ENCODE measurements at places on chromosomes 5 and 9. TPM values are rescaled to one million over a fixed set of nuclear protein-coding genes. Genes with fewer than 3 reads are reported as not detected.

The LHX3 gene
- not detected for total RNA-seq

The HTR1A gene
- total RNA-seq, result not detected

The MORN5 gene
- not detected for total RNA-seq

The FST gene
- 6.0 TPM for total RNA-seq

The RLN2 gene
- 2.3 TPM for total RNA-seq

The ANGPTL2 gene
- total RNA-seq, result 43.2 TPM

The SLC46A2 gene
- not detected for total RNA-seq

The PTGR1 gene
- total RNA-seq, result 43.9 TPM

The OGN gene
- 6.9 TPM for total RNA-seq

The FSTL4 gene
- 4.5 TPM for total RNA-seq

The PCDHGA11 gene
- total RNA-seq, result 3.4 TPM

The ZDHHC11B gene
- total RNA-seq, result 0.55 TPM

The NOXA1 gene
- total RNA-seq, result 17.1 TPM

The GNPDA1 gene
- total RNA-seq, result 30.0 TPM

The OMD gene
- 3.6 TPM for total RNA-seq

The LCNL1 gene
- 22.5 TPM for total RNA-seq

The SLC6A7 gene
- total RNA-seq, result not detected

The PAEP gene
- 3.0 TPM for total RNA-seq

DNA sequence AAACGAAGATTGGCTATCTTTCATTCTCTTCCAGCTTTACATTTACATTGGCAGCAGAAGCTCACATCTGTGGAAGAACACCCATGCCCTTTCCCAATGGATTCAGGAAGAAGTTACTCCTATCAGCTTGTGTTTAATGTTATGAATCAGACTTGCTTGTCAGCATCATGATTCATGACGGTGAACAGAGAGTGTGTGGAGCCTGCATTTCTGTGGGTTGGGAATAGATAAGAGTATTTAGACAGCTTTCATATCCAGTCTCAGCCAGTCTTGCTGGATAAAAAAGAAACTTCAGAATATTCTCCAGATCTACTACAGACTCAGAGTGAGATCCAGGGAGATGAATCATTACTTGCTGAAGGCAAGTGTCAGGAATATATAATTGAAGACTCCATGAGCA is 812.9 kb upstream of the ZNF608 start:
- no peak for DNase-seq

- peak; percentile 55 for DNase-seq
Observed at GRCh38 chr5:79236970-79237739, 1.2 kb downstream of the JMY start.

GRCh38 chr5:25448646-25449045 is 803.9 kb upstream of the CDH10 start:
- peak; percentile 6 for DNase-seq

DNA sequence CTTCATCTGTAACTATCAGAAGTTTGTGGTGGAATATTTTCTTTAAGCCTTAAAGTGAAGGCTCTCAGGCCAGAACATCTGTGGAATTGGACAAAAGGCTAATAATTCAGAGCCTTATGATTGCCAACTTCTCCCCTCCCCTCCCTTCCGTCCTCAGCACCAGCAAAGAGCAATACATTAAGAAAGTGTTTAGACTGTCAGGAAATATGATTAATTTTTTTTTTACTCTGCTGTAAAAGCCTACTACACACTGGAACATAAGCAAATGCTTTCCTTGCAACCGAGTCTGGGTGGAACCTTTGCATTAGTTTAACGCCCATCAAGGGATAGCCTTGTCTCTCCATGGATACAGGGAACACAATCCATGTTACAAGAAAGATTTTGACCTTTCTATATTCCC is 110.3 kb upstream of the TARS1 start:
- DNase-seq, result no peak

- DNase-seq, result peak; percentile 67
Observed at GRCh38 chr5:126676195-126676624, 75.5 kb downstream of the PHAX start.

DNA sequence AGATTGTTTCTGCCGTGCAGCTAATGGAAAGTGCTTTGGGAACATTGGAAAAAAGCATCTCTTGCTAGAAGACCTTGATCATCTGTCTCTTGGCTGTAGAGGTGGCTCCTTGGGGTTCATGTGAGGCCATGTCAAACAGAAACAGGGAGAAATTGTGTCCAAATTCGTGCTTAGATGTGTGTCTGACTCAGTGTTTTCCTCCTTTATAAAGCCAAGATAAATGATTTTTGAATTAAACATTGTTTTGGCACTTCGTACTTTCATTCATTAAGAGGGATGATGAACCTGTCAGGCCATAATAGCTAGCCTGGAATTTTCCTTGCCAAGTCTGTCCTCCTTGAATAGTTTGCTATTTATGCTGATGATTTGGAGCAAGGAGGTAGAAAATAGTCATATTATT is 143.8 kb downstream of the FBXL7 start:
- DNase-seq, result no peak

DNA sequence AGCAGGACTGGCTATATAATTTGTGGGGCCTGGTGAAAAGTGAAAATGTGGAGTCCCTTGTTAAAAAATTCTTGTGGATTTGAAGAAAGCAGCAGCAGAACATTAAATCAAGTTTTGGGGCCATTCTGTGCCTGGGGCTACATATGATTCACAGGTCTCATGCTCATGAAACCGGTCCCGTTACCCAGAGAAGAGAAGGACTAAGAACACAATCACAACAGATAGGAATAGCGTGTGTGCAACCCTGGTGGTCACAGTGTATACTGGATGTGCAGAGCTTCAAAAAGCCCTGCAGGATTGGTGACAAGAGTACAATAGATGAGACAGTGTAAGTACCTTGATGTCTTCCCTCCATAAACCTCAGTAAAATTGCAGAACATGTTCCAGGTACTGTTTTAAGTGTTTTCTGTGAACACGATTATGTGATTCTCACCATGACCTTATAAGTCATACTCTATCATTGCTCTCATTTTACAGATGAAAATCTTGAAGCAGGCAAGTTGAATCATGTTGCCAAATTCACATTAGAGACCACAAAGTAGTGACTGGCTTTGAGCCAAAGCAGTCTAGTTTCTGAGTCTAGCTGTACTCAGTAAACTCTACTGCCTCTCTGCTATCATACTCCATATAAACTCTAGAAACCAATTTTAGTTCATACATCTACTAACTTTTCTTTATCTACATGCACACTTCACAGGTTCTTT is 636.5 kb downstream of the TAF11L14 start:
- no peak for DNase-seq

GRCh38 chr5:10324518-10325370 is 17.0 kb upstream of the CMBL start:
- DNase-seq, result no peak

- DNase-seq, result no peak
Observed at GRCh38 chr5:160629003-160629402, 207.3 kb downstream of the PTTG1 start.

DNA sequence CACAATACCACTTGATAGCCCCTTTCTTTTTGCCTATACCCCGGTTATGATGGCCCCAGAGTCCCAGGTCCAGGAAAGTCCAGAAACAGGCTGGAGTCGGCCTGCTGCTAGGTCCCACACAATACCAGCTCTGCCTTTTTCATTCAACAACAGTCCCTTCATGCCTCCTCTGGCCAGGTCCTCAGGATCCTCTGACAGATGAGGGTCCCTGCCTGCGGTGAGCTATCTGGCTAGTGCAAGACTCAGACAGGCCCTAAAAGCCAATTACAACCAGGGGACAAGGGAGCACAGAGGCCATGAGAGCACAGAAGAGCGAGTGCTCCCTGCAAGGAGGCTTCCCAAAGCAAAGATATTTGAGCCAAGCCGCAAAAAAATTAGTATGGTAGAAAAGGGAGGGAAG is 84.8 kb upstream of the ZBTB43 start:
- no peak for DNase-seq

GRCh38 chr5:113606298-113607134 is 93.0 kb downstream of the YTHDC2 start:
- DNase-seq, result peak; percentile 33

DNA sequence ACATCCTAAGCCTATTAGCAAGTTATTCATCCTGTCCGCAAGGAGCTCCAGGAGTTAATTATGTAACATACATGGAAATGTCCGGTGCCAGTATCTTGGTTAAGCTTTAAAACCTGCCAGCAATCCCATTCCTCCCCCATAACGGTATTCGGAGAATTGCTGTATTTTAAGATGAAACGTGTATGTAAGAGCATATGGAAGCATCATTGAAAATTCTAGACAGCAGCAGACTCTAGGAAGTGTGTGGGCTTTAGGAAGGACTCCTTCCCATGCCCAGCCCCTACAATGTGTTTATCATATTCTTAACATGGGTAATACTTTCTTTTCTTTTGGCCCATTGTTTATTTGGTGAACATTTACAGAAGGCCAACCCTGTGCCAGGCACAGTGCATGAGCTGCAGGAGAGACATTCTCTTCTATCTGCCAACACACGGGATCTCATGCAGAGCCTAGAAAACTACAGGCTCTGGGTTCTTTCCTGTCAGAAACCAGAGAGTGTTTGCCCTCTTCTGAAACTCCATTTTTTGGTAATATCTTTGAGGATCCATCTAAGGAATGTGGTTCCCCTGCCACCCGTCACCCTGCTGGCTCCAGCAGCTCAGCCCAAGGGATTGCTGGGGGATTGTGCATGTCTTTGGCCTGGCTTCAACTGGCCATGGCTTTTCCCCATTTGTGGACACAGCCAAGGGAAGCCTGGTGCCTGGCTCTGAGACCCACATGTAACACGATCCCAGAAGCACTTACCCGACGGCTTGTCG is 15.1 kb downstream of the ANGPTL2 start:
- no peak for DNase-seq

- DNase-seq, result no peak
Observed at GRCh38 chr5:103333376-103333775, 74.8 kb downstream of the MACIR start.

DNA sequence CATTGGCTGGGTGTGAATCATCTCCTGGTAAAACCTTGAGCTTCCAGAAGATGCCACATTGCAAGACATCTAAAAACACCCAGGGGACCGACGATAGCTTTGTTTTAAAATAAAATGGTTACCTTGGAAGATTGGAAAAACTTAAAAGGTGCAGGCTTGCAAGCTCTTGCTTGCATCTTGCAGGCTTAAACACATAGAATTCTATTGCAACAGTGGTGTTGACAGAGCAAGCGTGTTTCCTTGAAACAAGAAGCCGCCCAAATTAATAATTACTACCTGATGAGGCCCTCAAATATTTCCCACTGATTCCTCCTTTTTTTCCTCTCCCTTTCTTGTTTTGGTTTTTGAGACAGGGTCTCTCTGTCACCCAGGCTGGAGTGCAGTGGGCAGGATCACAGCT is 137.1 kb upstream of the BASP1 start:
- DNase-seq, result no peak

- DNase-seq, result no peak
Observed at GRCh38 chr5:132778129-132778528, 1.1 kb upstream of the SEPTIN8 start.

- no peak for DNase-seq
Observed at GRCh38 chr5:10719965-10720364, 41.1 kb downstream of the DAP start.

GRCh38 chr9:35051069-35051967 is 21.1 kb downstream of the VCP start:
- DNase-seq, result peak; percentile 23

GRCh38 chr9:87593359-87593980 is 95.8 kb downstream of the DAPK1 start:
- DNase-seq, result no peak

GRCh38 chr5:155307229-155307628 is 293.7 kb downstream of the KIF4B start:
- no peak for DNase-seq

DNA sequence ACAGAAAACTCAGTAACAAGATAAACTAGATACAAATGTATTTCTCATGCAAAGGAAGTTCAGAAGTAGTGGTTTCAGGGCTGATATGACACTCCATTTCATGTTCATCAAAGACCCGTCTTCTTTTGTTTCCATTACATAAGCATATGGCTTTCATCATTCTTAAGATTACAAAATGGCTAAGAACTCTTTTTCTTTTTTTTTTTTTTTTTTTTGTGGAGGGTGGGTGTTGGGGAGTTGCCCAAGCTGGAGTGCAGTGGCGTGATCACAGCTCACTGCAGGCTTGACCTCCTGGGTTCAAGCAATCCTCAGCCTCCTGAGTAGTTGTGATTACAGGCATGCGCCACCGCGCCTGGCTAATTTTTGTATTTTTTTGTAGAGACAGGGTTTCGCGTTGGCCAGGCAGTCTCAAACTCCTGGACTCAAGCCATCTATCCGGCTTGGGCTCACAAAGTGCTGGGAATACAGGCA is 22.0 kb upstream of the PTBP3 start:
- DNase-seq, result no peak

DNA sequence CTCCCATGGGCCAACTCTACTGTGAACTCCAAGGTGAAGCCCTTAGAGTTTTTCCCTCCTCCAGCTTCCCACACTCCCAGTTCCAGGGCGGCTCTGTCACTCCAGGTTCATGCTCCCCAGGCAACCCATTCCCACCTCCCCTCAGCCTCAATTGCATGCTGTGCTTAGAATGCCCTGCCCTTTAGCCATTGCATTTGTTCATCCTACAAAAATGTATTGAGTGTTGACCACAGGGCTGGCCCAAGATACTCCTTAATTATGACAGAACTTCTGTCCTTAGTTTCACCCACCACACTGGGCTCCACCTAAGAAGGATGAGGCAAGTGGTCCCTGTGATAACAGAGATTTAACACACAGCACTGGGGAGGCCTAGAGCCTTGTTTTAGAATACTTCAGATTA is 236.1 kb downstream of the ADAMTSL1 start:
- DNase-seq, result no peak

DNA sequence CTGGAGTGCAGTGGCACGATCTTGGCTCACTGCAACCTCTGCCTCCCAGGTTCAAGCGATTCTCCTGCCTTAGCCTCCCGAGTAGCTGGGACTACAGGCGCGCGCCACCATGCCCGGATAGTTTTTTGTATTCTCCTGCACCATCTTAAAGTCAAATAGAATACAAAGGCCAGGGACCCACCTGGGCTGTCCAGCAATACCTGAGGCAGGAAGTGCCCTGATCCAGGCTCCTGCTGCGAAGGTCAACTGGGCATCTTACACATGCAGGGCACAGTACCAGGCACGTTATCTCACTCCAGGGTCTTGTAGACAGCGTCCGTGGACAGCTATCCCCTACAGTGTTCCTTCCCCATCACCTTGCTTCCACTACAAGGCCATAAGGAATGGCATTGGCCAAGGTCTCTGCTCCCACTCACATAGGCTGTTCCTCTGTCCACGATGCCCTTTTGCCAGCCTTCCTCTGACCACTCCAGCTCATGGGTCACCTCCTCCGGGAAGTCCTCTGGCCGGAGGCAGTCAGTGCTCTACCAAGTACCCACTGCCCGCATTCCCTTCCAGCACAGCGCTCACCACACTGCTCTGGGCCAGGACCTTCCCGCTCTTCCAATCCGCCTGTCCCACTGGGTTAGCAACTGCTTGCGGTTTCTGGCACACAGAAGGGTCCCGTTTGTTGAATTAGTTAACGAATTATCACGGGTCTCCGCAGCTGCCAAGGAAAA is 978 bp downstream of the P4HA2 start:
- no peak for DNase-seq

- no peak for DNase-seq
Observed at GRCh38 chr9:108780942-108781734, 74.6 kb downstream of the ACTL7B start.

- DNase-seq, result no peak
Observed at GRCh38 chr9:131480258-131480657, 22.5 kb upstream of the POMT1 start.

- no peak for DNase-seq
Observed at GRCh38 chr9:36985061-36985768, 48.9 kb downstream of the PAX5 start.

- peak; percentile 64 for DNase-seq
Observed at GRCh38 chr9:109730228-109730627, 49.8 kb upstream of the PALM2AKAP2 start.

- DNase-seq, result no peak
Observed at GRCh38 chr5:39224196-39224761, 4.9 kb upstream of the FYB1 start.

GRCh38 chr5:132663771-132664695 is 6.1 kb downstream of the IL13 start:
- DNase-seq, result no peak
